ENCODE measurements at places on chromosomes 7 and 10.

DNA sequence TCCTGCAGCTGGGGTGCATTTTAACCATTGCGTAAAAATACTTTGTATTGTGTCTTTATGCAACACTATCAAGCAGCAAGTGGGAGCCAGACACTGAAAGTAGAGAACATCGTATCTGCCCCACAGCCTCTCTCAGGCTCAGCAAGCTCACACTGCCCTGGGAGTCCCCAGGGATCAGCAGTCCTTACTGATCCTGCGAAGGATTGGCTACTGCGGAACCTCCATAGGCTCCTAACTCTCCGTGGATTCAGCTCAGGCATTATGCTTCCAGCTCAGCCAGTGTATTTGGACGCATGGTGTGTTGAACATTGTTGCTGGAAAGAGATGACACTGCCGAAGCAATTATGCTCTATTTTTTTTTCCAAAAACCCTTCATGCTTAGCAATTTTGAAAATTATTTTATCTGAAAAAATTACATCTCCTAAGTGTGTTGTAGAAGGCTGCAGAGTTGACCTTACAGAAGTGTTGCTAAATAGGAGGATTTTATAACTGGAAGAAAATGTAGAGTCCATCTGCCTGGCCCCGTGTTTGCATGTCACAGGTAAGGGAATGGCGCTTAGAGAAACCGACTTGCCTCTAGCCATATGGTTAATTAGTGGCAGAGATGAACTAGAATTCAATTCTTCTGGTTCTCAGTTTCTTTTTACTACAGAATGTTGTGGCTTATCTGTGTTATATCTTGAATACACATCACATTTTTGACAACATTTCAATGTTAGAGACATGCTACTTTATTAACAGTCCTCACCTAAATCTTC, 276.4 kb upstream of the COBL start:
- DNase-seq, result no peak

- no peak for DNase-seq
These were observed 8.4 kb upstream of the PTN start for GRCh38 chr7:137351941-137352340.

DNA sequence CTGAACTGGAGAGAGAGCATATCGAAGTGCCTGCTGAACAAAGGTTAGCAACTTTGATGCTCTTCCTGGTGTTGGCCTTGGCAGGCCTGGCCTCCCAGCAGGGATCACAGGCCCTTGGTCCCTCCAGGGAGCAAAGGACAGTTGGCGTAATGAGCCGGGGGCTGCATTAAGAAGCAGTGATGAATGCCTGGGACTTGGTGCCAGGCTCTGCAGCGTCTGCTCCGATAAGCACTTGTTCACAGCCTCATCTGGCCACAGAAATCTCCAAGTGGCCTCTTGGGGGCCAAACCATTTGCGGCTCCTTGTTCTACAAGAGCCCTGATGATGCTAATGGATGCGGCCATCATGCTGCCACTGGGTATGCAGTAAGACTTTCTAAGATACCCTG, 31.8 kb downstream of the CRHR2 start:
- peak; percentile 26 for DNase-seq

DNA sequence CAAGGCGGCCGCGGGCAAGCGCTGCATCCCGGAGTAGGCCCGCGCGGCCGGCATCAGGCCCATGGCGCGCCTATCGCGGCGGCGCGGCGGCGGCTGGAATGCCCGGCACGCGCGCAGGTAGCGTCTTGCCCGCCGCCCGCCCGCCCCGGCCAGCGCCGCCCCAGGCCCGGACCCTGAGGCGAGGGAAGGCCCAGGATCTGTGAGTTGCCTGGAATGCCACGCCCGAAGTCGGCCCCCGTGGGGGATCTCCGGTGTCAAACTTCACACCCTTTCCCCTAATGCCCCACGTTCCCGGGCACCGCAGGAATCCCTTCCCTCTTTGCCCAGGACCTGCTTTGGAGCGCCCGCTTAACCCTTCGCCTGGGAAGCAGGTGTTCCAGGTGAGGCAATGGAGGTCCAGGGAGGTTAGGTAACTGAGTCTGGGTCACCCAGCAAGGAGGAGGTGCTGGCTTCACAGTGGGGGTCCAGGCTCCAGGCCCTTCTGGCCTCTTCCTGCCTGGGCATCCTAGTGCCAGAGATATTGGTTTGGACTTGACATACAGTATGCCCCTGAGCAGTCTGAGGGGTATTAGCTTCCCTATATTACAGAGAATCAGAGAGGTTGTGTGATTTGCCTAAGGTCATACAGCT, 138.1 kb downstream of the ARHGAP22 start:
- peak; percentile 52 for DNase-seq

- DNase-seq, result no peak
These were observed 453.1 kb downstream of the SORCS1 start for GRCh38 chr10:106711313-106711906.

DNA sequence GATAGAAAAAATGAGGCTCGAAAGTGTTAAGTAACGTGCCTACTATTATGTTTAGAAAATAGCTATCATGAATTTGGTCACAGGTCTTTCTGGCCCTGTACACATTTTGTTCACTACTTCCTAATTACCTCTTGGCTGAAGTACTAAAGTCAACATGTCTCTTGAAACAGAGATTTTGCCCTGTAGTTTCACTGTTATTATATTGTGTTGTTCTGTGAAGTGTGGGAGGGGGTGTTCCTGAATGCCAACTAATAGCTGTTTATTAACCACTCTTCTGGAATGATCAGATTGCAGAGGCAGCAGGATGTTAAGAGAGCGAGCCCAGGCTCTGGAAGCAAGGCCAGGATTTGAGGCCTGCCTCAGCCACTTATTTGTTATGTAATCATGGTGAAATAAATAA, 72.1 kb downstream of the RNF133 start:
- no peak for DNase-seq

- no peak for DNase-seq
These were observed 2.8 kb upstream of the OR6V1 start for GRCh38 chr7:143049362-143049761.

DNA sequence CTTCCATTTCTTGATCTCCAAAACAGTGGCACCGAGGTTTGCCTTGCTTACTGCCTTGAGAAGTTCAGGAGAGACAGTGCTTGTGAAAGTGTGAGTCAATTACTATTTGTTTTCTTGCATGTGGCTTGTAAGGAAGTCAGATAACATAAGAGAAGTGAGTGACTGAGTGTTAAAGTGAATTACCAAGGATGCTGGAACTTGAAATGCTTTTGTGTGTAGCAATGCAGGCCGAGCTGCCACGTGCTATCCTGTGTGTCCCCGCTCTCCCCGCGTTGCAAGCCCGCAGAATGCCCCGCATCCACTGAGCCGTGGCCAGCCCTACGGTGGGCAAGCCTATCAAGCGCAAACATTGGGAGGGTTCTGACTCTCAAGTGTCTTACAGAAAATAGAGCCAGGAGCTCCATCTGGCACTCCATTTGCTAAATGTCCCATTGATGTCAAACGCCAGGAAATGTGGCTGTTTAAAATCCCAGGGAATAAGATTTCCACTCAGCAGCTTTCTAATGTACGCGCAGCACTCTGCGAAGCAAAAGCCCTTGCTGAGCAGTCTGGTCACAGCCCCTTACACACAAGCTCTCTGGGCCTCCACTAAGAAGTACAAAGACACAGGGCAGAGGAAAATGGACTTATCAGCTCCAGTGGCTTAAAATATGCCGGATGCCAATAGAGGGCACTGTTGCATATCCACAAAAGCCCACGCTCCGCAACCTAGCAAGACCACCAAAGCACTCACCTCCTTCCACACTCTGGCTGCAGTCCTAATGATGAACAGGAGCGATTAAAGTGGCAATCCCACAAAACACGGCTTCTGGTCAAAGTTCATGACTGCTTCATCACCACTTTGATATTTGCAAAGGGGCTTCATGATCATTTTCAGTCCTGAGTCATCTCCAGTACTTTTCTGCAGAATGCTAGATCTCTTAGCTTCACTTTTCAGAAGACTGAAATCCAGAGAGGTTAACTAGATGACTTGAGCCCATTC, 158.0 kb upstream of the ITGB1 start:
- DNase-seq, result no peak

DNA sequence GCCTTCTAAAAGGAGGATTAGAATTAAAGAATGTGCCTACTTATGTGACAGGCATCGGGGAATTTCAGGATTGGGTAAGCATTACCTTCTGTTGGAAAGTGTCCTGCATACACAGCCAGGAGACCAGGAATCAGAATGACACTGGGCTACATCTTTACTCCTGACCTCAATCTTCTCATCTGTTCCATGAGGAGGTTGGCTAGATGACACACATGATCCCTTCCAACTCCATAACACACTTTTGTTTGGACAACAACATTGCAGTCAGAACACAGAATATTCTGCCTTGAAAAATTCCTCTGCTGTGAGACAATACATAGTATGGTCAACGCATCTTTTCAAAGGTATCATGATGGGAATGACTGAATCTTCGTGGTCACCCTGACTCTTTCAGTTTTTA, 1281.2 kb upstream of the SORCS1 start:
- no peak for DNase-seq

DNA sequence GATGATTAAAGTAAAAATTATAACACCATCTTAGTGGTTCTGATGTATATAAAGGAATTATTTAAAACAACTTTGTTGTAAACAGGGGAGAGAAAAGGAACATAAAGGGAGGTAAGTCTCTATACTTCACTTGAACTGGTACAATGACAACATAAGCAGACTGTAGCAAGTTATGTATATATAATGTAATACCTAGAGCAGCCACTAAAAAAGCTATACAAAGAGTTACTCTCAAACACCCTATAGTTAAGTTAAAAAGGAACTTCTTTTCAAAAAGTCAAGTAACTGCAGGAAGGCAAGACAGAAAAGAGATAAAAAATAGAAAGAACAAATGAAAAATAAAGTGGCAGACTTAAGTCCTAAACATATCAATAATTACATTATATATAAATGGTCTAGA, 82.3 kb downstream of the ZNF503 start:
- DNase-seq, result no peak

GRCh38 chr10:71611131-71611530, 108.4 kb downstream of the C10orf105 start:
- DNase-seq, result no peak

DNA sequence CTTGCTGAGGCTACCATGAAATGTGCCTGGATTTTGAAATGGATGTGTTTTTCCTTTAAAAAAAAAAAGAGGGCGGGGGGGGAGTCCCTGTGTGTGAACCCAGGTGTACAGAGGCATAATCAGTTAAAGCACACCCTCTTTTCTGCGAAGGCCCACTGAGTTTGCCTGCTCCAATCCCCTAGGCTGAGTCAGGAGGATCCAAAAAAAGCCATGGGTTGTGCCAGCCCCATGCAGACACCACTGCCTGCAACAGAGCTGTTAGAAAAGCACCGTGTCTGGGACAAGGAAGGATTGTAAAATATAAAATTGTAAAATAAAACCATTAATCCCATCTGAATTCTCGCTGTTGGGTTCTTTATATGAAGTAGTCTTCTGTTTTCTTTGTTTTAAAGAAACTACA, 217.9 kb downstream of the ADAM12 start:
- no peak for DNase-seq

DNA sequence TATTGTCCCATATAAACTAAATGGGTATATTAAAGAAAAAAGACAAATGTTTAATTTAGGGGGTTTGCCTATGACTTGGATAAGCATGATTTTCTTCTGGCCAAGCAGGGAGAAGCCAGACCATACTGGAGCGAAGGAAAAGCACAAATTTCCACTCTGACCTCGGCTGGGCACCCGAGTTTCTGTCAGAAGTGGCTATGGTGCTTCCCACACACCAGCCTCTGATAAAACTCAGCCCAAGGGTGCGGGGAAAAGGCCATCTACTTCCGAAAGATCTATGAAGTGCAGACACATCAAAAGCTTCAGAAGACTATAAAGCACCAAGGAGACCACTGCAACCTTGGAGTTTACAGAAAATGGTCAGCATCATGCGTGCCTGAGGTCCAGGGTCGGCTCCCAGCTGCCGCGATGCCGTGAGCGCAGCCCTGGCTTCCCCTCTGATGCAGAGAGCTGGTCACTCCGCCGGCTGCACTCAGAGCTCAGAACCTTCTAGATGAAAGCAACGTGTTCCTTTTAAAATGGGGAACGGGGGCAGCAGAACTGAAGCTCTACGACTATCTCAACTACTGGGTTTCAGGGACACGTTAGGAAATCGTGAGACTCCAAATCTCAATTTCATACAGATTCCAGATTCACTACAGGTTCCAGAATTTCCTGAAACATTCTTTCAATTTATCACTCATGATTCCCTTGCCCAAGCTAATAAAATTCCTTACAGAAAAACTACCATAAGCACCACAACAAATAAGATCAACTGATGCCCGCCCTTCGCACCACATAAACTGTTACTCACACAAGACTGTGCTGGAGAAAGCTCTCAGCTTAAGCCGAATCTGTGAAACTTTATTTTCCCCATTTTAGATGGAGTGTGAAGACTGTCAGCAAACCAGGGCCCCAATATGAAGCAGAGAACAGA, 84.5 kb downstream of the DIP2C start:
- no peak for DNase-seq

GRCh38 chr10:122132882-122133565, 138.1 kb upstream of the BTBD16 start:
- DNase-seq, result no peak

GRCh38 chr10:119416855-119417254, 125.7 kb downstream of the RGS10 start:
- no peak for DNase-seq

GRCh38 chr10:3239920-3240894, 67.6 kb upstream of the PITRM1 start:
- DNase-seq, result no peak

- DNase-seq, result no peak
These were observed 9.2 kb upstream of the RBAK start for GRCh38 chr7:5036446-5036845.

Data from RWPE2 (cell line).